Right lung (tissue), 10 donors: ENCODE measurements at places on chromosomes 4 and X. TPM values are rescaled to one million over a fixed set of nuclear protein-coding genes. Genes with fewer than 3 reads are reported as not detected.

Gene FANCB
- polyA plus RNA-seq, result 1.9 TPM

Gene CABS1
- polyA plus RNA-seq, result not detected

Gene LARP1B
- polyA plus RNA-seq, result 15.9 TPM

Gene CXorf51B
- not detected for polyA plus RNA-seq

Gene RTL5
- 29.1 TPM for polyA plus RNA-seq

Gene ABLIM2
- 6.1 TPM for polyA plus RNA-seq

Gene SPP1
- 91.3 TPM for polyA plus RNA-seq

Gene SHOX
- 0.06 TPM for polyA plus RNA-seq

Gene MTM1
- polyA plus RNA-seq, result 14.9 TPM

Gene HTR2C
- 0.15 TPM for polyA plus RNA-seq

Gene SERPINA7
- 0.51 TPM for polyA plus RNA-seq

Gene AMBN
- not detected for polyA plus RNA-seq

Gene KIAA1210
- polyA plus RNA-seq, result 1.2 TPM

DNA sequence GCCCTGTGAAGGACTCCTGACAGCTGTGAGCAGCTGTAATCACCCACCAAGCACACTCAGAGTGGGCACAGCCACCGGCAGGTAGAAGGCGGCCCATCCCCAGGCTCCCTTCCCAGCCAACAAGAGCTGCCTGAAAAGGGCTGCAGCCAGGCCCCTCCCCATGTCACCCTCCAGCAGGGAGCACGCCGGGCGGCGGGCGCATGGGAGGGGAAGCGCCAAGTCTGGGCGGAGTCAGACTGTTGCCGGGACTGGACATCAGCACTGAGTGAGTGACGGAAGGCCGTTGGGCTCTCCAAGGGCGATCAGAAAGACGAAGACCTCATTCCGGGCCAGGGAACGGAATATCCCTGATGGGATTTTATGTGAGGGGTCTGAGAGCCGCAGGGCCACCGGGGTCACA, 82.1 kb downstream of the PPP2R2C start:
- peak; percentile 4 for DNase-seq

DNA sequence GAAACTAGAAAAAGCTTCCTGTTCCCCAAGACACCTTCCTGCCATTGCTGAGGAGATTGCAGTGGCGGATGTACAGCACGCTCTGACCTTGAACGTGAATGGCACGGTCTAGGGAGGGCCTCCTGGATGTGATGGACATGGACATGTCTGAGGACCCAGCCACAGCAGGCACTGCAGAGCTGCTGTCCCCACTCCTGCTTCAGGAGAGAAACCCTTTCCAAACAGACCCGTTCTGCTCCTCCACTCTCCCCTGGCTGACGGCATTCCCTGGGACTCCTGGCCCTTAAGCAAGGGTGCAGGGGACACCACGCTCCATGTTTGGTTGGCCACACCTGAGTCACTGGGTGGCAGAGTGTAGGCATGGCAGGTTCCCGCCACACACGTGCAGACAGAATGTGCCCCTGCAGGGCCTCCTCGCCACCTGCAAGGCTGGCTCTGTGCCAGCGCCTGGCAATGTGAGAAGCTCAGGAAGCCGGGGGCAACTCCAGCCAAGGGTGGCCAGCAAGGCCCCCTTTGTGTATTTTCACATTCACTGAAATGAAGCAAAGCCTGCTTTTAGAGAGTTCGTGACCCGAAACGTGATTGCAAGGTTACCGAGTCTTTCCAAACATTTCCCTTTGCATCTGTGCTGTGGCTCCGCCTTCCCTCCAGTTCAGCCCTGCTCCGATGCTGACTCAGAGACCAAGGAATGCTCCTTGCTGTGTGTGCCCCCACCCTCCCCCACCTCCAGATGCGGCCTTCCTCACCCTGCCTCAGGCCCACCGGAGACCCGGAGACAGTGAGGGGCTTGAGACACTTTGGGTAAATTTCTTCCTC, 46.1 kb downstream of the HTRA3 start:
- DNase-seq, result peak; percentile 49

- no peak for DNase-seq
Measured at GRCh38 chr4:186554914-186555827, at the start of gene MTNR1A. MTNR1A (minus strand) TSS chr4:186555567; CDS start chr4:186555365, 202 bp downstream.

DNA sequence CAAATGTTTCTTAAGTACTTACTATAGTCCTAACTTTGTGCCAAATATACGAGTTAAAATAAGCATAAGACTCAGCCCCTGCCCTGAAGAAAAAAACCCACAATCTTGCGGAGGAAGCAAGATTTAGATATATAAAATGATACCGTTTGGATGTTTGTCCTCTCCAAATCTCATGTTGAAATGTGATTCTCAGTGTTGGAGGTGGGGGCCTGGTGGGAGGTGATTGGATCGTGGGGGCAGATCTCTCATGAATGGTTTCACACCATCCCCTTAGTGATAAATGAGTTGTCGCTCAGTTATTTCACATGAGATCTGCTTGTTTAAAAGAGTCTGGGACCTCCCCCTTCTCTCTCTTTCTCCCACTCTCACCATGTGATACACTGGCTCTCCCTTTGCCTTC, 28.7 kb downstream of the EFHC2 start:
- no peak for DNase-seq

- DNase-seq, result no peak
Measured at GRCh38 chr4:25937801-25938200, 23.8 kb downstream of the SMIM20 start.

GRCh38 chr4:20623939-20624338, 76.3 kb upstream of the PACRGL start:
- DNase-seq, result no peak

- DNase-seq, result no peak
Measured at GRCh38 chr4:46979283-46979682, 14.1 kb downstream of the GABRA4 start.

DNA sequence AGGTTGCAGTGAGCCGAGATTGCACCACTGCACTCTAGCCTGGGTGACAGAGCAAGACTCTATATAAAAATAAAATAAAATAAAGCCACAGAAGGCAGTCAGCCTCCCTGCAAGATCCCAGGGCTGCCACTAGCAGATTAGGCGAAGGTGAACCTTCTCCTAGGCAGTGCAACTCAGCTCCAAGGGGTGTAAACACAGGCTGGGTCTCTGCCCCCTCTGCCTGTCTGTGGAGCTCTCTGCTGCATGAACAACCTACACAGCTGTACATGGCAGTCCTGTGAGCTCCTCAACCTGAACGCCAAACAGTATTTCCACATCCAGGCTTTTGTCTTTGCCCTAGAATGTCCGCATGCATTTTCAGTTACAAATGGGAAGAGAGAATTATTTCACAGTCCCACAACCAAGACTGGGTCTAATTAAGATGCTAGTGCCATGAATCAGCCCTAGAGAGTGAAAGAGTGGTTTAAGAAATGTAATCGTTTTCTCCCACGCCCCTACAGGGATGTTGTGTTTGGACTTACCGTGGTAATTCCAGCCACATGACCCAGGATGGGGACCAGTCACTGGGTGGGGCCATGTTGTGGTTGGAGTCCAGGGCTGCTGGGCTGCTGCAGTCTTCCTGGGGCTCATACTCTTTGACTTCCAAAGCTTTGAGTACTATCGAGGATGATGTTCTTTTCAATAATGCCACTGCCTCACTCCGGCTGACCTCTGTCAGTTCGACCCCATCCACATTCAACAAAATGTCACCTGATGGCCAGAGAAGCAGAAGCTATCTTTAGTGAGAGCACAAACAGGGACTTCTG, 99.0 kb downstream of the FIP1L1 start:
- no peak for DNase-seq

GRCh38 chr4:183968931-183969330, 63.8 kb downstream of the STOX2 start:
- DNase-seq, result no peak

- DNase-seq, result peak; percentile 51
Measured at GRCh38 chrX:11499076-11500044, 166.4 kb downstream of the ARHGAP6 start.

DNA sequence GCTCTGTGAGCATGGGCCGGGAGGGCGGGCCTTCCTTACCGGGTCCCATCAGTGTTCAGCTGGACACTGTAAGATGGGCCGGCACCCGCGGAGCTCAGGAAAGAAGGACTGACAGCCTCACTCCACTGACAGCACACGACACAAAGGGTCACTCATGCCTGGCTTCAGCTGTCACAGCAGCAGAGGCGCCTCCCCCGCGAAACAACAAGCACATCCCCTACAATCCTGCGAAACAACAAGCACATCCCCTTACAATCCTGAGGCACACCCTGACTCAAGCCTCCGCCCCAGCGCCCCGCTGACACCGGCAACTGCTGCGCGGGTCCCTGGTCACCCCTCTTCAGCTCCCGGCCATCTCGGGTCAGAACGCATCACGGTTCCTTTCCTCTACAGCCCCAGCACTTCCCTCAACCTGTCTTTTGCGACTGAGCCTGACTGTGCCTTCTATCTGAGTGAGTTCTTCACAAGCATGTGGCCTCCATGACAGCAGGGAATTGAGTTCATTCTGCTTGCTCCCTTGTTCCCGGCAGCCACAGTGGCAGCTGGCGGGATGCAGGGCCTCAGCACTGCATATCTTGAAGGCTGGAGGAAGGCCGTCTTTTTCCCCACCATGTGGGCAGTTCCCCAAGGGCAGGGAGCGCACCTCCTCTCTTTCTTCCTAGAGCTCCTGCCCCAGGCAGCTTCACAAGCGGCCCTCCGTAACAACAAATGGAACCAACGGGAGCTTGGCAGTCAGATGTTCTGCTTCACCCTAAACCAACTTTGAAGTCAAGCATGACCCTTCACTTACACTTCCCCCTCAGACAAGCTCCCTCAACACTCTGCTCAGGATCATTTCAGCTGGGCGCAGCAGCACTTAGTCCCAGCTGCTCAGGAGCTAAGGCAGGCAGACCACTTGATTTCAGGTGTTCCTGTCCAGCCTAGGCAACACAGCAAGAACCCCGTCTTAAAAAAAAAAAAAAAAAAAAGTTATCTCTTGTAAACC, 39.6 kb downstream of the SCD5 start:
- no peak for DNase-seq

DNA sequence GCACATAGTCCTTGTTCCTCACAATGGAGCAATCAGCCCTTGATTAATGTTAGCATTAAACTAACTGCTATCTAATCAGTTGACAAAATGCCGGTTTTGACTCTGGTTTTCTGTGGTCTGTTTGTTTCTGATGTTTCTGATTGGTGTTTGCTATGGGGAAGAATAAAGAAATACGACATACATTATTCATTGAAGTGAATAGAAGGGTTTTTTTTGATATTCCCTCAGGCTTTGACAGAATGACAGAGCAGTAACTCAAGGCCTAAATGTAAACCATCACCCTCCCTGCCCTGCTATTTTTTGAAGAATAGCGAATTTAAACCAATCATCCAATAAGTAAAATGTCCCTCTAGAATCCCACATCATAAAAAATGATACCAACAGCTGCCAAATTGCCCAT, 65.5 kb upstream of the HS3ST1 start:
- DNase-seq, result no peak

DNA sequence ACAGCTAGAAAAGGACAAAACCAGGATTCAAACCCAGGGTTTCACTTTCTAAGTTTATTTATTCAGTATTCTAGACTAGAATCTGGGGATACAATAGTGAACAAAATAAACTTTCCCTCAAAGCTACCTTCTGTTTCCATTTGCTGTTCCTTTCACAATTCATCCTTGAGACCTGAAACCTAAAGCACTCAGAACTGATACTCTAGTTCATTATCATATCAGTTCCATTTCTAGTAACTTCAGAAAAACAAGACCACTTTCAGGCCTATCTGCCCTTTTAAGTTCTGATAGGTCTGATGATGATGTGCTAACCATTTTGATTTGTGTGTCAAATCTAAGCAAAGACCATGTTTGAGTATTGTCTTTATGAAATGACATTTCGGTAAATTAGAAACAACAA, 7.8 kb upstream of the XK start:
- DNase-seq, result no peak

DNA sequence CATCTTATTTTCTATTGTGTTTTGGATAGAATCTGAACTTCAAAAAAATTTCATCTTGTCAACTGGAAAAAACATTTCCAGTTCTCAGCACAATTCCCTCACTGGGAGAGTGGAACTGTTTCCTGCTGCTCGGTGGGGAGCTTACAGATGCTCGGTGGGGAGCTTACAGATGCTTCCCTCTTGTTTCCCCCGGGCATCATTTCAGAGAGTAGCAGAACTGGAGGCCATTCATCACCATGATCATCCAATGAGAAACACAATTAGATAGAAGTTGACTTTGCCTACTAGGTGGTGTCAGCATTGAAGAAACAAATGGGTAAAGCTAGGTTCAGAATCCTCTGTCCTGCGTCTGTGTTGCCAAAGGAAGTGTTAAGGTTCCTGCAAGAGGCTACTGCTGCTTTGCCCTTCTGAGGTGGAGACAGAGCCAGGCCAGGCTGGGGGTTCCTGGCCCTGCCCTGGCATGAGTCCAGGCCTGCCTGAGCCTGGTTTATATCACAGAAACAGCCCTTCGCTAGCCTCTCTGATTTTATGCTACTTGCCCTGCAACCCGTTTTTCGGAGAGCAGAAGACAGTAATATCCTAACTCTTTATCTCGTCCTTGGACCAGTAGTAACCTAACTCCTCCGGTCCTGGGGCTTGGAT, 70.6 kb downstream of the TAPT1 start:
- DNase-seq, result no peak
